ENCODE measurements at places on chromosomes 3 and 15.

- no peak for DNase-seq
Observed at GRCh38 chr3:73401059-73401458, 223.7 kb downstream of the PDZRN3 start.

DNA sequence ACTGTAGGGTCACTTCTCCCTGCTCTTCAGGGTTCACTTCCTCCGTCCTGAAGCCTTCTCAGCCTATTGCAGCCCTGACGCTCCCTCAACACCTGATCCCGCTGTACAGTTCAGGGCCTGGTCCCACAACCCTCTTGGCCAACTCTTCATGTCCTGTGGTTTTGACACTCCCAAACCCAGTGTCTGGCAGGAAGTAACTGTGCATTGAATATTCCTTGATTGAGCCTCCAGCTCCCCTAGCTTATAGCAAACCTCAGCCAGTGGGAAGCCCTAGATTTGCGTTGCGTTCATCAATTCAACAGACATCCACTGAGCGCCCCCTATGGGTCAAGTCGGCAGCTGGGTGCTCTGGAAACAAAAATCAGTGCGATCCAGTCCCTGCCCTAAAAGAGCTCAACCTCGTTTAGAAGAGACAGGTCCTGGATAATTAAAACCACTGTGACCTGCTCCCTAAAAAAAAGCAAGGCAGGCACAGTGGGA lies 13.5 kb downstream of the UBAP1L start:
- no peak for DNase-seq

DNA sequence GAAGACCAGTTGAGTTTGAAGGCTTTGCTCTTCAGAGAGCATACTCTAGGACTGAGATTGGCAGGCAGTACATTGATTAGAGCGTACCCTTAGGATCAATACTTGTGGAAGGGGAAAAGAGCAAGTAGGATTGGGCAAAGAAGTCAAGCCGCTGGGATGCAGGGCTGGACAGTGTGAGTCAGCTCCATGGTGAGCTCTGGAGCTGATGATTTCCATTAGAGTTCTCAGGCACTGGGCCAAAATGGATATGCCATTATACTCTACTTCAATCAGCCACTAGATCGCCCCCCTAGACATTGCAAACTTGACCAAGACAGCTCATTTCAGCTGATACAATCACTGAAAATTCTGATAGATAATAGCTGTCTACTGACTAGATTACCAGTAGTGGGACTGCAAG lies 432.7 kb upstream of the ALCAM start:
- DNase-seq: no peak

DNA sequence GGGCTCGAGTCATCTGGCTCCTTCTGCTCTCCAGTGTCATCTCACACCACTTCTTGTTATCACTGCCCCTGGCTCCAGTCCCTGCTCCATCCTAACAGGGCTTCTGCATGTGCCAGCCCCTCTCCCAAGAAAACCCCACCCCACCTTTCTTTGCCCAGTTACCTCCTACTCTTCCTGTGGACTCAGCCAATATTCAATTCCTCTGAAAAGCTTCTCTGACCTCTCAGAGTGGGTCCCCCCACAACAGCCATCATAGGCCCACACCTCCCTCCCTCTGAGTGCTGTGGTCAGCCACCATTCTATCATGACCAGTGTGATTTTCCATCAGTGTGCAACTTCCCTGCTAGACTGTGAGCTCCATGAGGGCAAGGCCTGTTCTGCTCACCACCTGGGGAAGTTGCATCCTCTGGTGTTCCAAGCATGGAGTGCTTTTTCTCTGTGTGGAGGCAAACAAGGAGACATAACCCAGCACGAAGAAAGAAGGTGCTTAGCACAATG lies 71.6 kb downstream of the ADCY5 start:
- no peak for DNase-seq

- DNase-seq: no peak
Observed at GRCh38 chr15:55257012-55257670, 32.5 kb downstream of the RAB27A start.

GRCh38 chr3:123760817-123761216 lies 123.3 kb downstream of the MYLK start:
- DNase-seq: no peak

- no peak for DNase-seq
Observed at GRCh38 chr15:95556866-95557225, 773.7 kb upstream of the NR2F2 start.

DNA sequence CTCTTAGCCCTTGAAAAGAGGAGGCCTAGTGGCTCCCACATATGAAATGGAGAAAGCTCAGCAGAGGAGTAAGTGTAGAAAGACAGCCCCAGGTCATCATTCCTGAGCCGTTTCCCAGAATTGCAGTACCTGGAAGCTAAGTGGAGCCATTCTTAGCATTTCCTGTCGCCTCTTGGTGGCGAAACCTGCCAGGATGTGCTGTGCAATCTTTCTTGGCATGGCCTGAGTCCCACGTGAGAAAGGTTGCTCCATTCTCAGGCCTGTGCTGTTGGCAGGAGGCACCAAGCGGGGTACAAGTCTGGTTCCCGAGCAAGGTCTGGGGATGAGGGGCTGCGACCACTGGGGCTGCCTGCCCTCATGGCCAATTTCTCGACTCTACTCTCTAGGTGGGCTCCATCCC lies 207.2 kb upstream of the TPM1 start:
- no peak for DNase-seq

DNA sequence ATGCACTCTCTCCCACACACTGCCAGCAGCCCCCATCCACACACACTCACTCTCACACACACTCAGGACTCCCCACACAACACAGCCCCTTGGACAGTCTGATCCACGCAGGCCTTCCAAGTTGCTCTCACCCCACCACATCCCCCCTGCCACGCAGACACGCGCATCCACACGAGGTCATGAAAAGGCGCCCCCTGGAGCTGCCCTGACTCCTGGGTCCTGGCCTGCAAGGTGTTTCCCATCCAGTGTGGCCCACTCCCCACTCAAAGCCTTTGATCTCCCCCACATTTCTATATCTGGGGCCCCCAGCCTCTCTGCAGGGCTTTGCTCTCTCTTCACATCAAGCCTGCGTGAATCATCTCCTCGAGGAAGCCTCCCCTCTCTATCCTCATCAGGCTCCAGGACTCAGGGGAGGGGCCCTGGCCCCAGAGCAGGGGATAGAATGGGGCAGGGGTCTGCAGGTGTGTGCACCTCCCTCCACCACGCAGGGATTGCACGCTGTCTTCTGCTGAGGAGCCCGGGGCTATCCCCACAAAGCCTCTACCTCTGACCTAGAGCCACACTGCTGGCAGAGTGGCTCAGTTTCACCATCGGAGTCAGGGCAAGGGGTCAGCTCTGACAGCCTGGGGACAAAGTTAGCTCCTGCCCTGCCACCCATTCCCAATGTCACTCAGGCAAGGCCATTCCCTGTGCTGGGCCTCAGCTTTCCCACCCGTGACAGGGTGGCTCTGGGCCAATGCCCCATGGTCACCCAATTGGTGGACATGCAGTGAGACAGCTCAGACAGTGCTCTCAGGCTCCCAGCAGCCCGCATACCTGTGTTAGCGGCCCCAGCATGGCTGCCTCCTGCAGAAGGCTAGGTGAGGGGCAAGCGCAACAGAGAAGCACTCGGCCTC lies 6.4 kb downstream of the MYL3 start:
- no peak for DNase-seq

DNA sequence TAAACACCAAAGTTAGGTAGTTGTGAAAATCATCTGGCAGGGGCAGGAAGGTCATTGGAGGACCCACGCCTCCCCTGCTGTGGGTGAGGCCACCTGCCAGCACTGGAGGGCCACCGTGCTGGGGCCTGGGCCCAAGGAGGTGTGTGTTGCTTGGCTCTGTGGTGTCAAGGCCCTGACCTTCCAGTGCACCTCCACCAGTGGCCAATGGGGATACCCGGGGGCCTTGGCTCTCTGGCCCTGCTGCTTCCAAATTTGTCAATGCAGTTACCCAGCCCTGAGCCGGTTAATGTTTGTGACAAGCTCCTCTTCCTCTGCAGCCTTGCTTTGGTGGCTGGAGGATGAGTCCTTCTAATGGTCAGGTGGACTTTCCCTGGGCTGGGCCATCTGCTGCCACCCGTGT lies 150.2 kb downstream of the KLF13 start:
- no peak for DNase-seq

GRCh38 chr15:39282663-39283208 lies 298.1 kb upstream of the THBS1 start:
- no peak for DNase-seq

DNA sequence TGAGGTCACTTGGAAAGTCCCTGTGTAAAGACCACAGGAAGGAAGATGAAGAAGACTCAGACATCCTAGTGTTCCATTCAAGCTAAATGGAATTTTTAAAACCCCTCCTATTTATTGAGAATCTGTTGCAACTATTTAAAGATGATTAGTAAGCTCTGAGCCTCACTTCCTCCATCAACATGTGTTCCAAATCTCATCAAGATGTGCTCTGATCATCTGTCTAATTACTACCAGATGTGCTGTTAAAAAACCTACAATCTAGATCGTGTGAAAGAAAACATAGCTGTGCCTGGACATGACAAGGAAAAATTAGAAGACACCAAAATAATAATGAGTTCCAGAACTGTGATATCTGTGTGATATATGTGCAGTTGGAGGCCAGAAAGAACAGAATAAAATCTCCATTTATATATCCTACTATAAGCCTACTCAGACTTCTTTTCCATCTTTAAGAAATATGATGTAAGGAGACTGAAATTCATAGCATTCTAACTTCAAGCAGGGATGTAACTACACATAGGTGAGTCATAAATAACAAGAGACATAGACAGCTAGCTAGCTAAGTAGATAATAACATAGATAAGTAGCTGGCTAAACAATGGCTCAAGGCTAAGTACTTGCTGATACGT lies 7.8 kb downstream of the XPC start:
- no peak for DNase-seq

DNA sequence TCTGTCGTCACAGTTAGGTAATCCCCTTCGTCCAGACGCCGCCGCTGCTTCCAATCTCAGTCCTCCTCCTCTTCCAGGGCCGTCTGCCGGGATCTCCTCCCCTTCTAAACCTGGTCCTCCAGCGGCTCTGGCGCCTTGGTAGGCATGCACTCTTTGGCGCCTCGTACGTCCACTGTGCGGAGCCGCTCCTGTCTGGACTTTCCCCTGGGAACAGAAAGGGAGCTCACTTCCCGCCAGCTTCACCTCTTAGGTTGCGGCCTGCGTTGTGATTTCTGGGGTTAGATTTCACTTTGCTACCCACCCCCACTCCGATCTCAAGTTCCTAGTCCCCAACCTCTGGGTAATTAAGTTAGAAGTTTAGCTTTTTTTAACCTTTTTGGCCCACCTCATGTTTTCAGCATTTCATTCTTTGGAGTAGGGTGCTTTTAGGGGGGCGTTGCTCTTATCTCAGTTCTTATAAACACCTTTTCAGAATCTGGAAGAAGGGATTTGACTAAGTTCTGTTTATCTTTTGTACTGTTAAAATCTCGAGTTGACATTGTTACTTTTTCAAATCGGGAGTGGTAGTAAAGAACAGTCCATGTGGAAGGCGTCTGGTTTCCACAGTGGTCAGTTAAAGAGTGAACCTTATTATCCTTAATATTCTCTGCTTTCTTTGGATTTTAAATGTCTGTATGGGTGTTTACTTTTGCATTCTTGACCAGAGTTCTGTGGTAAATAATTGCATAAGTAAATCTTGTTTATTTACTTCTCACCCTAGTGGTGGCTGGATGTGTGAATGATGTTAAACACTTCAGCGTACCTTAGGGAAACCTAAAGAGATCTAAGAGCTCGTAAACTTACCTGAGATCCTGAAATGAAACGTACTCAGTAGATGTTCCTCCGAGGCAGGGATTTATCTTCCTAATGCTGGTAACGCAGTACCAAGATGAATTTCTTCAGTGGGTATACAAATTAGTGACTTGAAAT lies 611 bp downstream of the CTDSPL2 start:
- no peak for DNase-seq

DNA sequence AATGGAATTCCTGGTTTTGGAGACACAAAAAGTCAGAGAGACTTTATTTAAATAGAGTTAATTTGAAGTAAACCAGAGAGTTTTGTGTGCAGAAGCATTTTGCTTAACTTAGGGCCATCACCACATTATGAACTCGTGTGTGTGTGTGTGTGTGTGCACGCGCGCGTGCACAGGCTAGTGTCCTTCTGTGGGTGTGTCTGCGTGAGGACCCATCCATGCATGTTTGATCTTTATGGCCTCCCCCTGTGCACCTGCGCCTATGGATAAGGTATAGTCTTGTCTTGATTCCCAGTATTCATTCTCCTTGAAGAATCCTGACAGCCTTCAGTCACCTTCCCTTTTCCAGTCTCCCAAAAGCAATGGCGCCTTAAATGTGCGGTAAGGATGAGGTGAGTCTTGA lies 26.0 kb downstream of the MUC20 start:
- no peak for DNase-seq

GRCh38 chr3:54321520-54321919 lies 199.2 kb downstream of the CACNA2D3 start:
- no peak for DNase-seq

- DNase-seq: no peak
Observed at GRCh38 chr3:87410110-87410509, 133.7 kb upstream of the POU1F1 start.

DNA sequence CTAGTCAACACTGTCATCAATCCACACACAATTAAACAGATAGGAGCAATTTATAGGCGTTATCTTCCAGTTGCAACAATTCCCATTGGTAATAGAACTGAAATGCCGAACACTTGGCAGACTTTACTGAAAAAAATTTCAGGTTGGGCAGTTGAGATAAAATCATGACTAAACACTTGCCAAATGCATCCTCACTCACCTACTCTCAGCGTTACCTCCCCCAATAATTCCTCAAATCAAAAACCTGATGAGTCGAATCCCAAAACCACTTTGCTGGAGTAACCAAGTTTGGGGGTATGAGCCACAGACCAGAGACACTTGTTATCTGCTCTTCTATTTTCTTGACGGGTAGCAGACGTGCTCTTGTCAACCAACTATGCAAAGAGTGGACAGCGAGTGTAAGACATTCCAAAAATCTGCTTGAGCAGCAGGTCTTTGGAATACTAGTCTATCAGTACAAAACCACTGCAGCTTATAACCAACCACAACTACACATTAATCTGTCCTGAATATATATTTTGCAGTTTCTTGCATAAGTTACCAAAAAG lies 30.3 kb downstream of the PPP1R2 start:
- DNase-seq: no peak

GRCh38 chr15:73800662-73801345 lies 47.7 kb upstream of the INSYN1 start:
- DNase-seq: no peak

DNA sequence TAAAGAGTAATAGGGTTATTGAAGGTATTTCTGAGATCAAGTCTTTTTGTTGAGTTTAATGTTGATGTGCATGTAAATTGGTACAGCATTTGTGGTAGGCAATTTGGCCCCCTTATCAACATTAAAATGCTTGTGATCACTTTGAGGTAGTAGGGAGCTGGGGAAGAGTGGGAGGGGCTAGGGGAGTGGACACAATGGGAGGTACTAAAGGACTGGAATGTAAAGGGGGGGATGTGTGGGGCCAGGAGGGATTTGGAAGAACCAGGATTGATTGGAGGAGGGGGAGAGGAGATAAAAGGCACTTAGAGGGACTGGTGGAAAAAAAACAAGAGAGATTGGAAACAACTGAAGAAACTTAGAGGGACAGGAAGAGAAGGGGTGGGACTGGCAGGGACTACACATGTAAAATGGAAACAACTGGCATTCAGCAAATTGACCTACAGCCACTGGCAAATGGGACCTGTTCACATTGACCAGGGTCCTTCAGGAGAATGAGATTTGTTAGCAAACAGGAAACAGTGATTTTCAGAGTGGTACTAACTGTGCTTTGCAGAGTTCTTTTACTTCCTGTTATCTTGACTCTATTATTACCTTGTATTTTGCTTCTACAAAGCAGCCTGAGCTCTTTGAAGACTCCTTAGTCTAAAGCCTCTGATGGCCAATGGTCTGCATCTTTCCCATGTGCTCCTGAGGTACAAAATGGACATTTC lies 47.8 kb upstream of the ZBTB38 start:
- DNase-seq: no peak

- no peak for DNase-seq
Observed at GRCh38 chr15:38398134-38398533, 55.8 kb upstream of the FAM98B start.
